ENCODE measurements at places on chromosomes 2 and 18. TPM values are rescaled to one million over a fixed set of nuclear protein-coding genes. Genes with fewer than 3 reads are reported as not detected.

- H3K36me3 ChIP-seq = peaks cover 2% of the 10 kb centered on the region
- DNase-seq = peak; percentile 96
- peak overlapping the region; percentile 90 for H3K27ac ChIP-seq
- no peaks in the 10 kb centered on the region for H3K27me3 ChIP-seq
Measured at GRCh38 chr2:64644458-64645382, 9.0 kb downstream of the SERTAD2 start.

GRCh38 chr18:13909141-13909940 lies 6.0 kb downstream of the MC2R start:
- no peaks in the 10 kb centered on the region for H3K4me1 ChIP-seq
- DNase-seq = no peak
- no peak overlapping the region for H3K4me3 ChIP-seq
- no peaks in the 10 kb centered on the region for H3K27me3 ChIP-seq
- no peaks in the 10 kb centered on the region for H3K36me3 ChIP-seq
- H3K27ac ChIP-seq = no peak overlapping the region

GRCh38 chr2:37447446-37447845 lies 103.0 kb downstream of the QPCT start:
- no peaks in the 10 kb centered on the region for H3K27me3 ChIP-seq
- H3K36me3 ChIP-seq = no peaks in the 10 kb centered on the region
- H3K27ac ChIP-seq = no peak overlapping the region
- no peak for DNase-seq
- H3K4me3 ChIP-seq = no peak overlapping the region

GRCh38 chr2:232088771-232089170 lies 127.3 kb downstream of the DIS3L2 start:
- H3K36me3 ChIP-seq = no peaks in the 10 kb centered on the region
- H3K27ac ChIP-seq = no peak overlapping the region
- peaks cover 2% of the 10 kb centered on the region for H3K4me1 ChIP-seq

The SCYGR4 gene
- total RNA-seq = not detected

The CYP1B1 gene
- total RNA-seq = 47.7 TPM

The HOXD4 gene
- total RNA-seq = 1.1 TPM

The KYNU gene
- total RNA-seq = 18.7 TPM

All from lung (tissue), 17 donors.